ENCODE measurements at places on chromosomes 7 and 10. TPM values are rescaled to one million over a fixed set of nuclear protein-coding genes. Genes with fewer than 3 reads are reported as not detected.

DNA sequence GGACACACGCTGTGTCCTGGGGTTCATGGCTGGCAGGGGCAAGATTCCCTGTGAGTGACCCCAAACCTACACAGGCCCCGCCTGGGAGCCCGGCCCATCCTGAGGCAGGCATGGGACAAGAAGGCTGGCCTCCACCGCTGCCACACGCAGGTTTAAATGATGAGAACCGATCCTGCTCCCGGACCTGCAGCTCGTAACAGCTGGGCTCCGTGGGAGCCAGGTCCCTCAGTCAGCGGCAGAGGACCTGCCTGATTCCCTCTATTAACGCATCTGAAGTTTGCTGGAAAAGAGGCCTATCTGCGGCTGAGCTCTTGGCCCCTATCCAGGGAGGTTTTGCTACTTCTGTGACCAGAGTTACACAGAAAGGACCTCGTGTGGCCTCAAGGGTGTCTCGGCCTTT, 112.3 kb downstream of the VIPR2 start:
- no peak overlapping the region for H3K27ac ChIP-seq
- H3K4me3 ChIP-seq = no peak overlapping the region
- H3K4me1 ChIP-seq = no peaks in the 10 kb centered on the region
- peaks cover 4% of the 10 kb centered on the region for H3K36me3 ChIP-seq

- no peaks in the 10 kb centered on the region for H3K36me3 ChIP-seq
- H3K27me3 ChIP-seq = no peaks in the 10 kb centered on the region
- H3K4me1 ChIP-seq = peaks cover 9% of the 10 kb centered on the region
- no peak overlapping the region for H3K4me3 ChIP-seq
- DNase-seq = no peak
- no peak overlapping the region for H3K27ac ChIP-seq
Observed at GRCh38 chr7:20220921-20221547, 3.9 kb upstream of the MACC1 start.

DNA sequence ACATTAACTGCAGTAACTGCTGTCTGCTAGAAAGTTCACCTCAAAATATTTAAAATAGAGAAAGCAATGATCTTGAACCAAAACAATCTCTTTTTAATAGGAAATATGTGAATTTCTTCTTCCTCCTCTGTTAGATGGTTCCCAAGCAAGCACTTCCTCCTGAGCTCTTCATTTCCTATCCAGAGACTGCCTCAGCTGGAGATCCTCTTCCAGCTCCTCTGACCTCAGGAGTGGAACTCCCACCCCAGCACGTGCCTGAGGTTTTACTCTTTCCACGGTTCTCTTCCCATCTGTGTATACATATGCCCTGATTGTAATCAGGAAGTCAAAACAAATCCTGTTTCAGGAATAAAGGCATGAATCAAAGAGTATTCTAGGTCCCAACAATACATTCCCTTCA, 5.6 kb downstream of the DENND11 start:
- peaks cover 5% of the 10 kb centered on the region for H3K4me1 ChIP-seq
- no peak for DNase-seq
- H3K27ac ChIP-seq = no peak overlapping the region
- no peak overlapping the region for H3K4me3 ChIP-seq

- H3K27ac ChIP-seq = no peak overlapping the region
- H3K36me3 ChIP-seq = peaks cover 29% of the 10 kb centered on the region
- DNase-seq = no peak
- peaks cover 2% of the 10 kb centered on the region for H3K4me1 ChIP-seq
Observed at GRCh38 chr7:141572175-141572574, 21.0 kb downstream of the AGK start.

GRCh38 chr7:128735436-128735835, 3.7 kb upstream of the CALU start:
- H3K4me1 ChIP-seq = no peaks in the 10 kb centered on the region
- DNase-seq = no peak
- no peaks in the 10 kb centered on the region for H3K36me3 ChIP-seq
- no peak overlapping the region for H3K4me3 ChIP-seq
- no peaks in the 10 kb centered on the region for H3K27me3 ChIP-seq
- no peak overlapping the region for H3K27ac ChIP-seq

DNA sequence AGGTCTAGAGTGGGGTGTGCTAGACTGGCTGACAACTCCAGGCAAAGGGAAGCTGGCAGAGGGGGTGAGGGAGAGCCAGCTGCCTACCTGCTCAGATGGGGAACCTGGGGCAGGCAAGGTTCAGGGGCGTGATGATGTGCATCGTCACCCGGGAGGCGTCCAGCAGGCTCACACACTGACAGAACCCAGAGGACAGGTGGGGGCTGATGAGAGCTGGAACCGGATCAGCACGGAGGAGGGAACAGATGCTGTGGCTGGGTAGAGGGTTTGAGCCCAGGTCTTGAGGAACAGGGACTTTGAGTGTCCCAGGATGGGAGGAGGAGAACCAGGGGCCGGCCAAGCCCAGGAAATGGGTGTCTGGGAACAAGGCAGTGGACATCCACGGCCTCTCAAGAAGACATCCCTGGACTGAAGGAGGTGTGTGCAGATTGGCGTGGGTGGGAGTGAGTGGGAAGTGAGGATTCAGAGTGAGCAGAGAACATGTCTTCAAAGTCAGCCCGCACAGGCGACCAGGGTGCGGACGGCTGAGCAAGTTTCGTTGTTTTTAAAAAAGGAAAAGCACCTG, 3.9 kb downstream of the RASGEF1A start:
- no peaks in the 10 kb centered on the region for H3K4me1 ChIP-seq
- no peak overlapping the region for H3K27ac ChIP-seq
- H3K36me3 ChIP-seq = no peaks in the 10 kb centered on the region
- no peak overlapping the region for H3K4me3 ChIP-seq
- H3K27me3 ChIP-seq = peaks cover 8% of the 10 kb centered on the region
- DNase-seq = no peak

DNA sequence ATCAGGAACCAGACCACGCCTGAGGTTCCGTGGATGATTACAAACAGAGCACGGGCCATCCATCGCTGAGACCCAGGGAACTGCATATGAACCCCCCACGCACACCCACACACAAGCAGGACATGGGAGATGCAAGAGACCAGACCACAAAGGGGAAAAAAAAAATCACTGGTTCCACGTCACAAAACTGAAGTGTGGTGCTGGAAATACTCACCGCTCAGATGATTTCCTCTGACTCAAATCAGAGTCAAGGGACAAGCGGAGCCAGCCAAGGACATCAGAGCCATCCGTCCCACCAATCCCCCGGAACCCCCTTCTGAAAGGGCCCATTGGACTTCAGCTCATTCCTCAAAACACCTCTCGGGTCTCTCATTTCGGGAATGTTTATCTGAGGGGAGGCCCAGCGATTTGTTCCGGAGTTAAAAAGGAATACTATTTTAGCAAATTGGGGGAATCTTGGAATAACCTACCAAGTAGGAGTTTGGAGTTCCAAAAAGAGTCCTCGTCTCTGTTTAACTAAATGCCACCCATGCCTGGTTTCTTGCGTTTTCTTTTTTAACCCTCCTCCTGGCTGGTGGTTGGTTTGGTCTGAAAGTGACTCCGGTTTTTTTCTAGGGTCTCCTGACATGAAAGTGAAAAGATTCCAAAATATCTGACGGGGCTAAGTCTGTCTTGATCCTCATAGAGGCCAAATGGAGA, 15.0 kb downstream of the SNX8 start:
- H3K27me3 ChIP-seq = no peaks in the 10 kb centered on the region
- no peak overlapping the region for H3K27ac ChIP-seq
- H3K36me3 ChIP-seq = peaks cover 16% of the 10 kb centered on the region
- H3K4me3 ChIP-seq = no peak overlapping the region
- peaks cover 6% of the 10 kb centered on the region for H3K4me1 ChIP-seq

- H3K36me3 ChIP-seq = no peaks in the 10 kb centered on the region
- H3K4me3 ChIP-seq = no peak overlapping the region
- H3K27me3 ChIP-seq = no peaks in the 10 kb centered on the region
- no peak overlapping the region for H3K27ac ChIP-seq
- no peak for DNase-seq
Observed at GRCh38 chr7:99822731-99823718, 4.8 kb upstream of the CYP3A43 start.

- no peaks in the 10 kb centered on the region for H3K4me1 ChIP-seq
- no peaks in the 10 kb centered on the region for H3K36me3 ChIP-seq
- no peaks in the 10 kb centered on the region for H3K27me3 ChIP-seq
Observed at GRCh38 chr10:88943778-88944177, 8.8 kb downstream of the ACTA2 start.

SCART1 gene
- 0.50 TPM for total RNA-seq

MRLN gene
- not detected for total RNA-seq
